HCT116 (cell line): ENCODE measurements at places on chromosomes 1 and 21.

DNA sequence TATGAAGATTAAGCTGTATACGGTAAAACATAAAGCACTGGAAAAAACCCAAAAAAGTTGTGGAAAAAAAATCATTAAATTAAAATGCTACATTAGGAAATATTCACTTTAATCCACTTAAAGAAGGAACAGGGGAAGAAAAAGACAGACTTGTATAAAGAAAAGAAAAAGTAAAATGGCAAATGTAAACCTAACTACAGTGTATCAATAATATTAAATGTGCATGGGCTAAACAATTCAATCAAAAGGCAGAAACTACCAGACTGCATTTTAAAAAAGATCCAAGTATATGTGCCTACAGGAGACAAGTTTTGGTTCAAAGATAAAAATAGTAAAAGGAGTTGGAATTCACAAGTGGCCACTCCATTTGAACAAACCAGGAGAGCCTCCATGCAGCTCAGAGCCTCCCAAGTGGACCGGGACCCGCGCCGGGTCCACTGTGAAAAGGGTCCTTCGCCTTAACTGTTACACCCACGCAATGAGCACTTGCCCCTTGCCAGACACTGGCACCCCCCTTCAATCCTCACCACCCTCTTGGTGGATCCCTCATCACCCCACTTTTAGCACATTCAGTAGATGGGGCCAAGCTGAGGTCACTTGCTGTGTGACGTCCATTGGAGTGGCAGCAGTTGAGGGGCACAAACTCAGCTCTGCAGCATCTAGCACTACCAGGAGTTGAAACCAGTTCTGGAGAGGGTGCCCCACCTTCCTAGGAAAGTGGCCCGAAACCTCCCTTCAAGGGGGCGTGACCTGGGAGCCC is 898 bp downstream of the C1orf174 start:
- DNase-seq: no peak

DNA sequence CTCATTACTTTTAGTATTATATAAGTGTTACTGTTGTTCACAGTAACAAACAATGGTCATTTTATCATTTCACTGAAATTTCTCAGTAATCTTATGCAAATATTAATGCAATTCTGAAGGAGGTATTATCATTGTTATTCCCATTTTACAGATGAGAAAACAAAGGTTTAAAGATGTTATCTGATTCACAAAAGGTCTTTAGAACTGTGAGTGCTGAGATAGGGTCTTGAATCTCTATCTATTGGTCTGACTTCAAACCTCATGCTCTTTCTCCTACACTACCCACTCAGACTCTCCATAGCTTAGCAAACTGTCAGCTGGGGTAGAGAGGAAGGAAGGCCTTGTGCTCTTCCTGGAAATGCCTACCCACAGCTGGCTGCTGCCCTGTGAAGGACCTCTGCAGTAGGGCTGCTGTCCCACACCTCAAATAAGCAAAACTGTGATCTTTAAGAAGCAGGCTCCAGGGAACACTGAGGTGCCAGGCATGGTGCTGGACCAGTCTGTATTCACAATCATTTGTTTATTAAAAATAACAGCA is 6.2 kb upstream of the OSCP1 start:
- DNase-seq: no peak

DNA sequence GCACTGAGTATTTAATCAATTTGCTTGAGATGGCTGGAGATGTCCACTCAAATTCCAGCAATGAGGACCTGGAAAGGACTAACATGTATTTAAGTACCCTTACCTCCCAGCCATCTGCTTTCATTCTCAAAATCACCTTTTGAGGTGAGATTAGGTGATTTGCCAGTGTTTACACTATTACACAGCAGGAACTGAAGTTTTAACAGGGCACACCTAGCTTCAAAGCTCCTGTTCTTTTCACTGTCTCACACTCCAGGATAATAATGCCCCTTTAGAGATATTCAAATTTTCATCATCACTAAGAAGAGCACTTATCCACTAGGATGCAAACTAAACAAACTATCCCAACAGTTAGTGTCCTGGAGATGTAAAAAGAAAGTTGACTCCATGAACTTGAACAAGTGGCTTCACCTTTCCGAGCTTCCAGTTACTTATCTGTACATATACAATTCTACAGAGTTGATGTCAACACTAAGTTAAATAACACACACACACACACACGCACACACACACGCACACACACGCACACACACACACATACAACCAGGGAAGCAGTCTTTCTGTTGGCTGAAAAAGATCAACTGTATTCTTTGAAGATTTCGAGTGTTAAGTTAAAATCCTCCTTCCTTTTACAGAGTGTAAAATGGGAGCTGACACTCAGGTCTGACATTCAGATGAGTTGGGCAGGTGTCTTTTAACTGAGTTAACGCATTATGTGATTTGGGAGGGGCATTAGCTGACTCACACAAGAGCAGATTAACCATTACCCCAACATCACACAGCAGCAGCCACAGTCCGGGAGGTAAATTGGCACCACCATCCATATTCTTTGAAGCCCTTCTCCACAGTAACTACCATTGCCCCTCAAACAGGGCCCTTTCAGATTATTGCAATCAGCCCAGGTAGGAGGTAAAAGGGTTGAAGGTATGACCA is 15.5 kb upstream of the JAK1 start:
- DNase-seq: no peak

DNA sequence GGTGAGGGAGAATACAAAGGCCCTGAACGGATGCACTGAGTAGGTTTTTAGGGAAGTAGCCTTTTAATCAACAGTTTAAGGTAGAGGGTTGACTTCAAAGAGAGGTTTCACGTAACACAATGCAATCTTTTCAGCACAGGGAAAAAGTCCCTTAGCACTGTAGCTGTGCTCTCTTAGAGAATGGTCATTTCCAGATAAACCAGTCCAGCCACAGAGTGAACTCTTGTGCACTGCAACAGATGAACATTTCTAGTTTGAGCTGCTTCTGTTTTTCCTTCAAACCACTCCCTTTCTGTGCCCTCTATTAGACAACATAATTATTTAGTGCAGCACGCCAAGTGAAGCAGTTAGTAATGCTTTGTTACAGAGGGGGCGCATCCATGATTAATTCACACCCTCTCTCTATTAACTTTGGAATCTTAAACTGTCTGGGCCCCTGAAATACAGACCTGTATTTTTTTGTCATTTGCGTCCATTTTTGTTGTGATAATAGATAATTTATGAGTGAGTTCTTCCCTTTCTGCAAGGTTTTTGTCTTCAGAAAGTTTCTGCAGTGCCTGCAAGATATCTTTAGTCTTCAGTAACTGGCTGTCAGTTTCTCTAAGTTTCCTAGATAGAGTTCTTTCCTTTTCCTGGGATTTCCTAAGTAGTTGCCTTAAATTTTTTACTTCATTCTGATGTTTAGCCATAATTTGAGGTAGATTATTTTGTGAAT is 22.9 kb downstream of the LCA5L start:
- no peak for DNase-seq

- DNase-seq: no peak
These were observed 7.5 kb upstream of the PLCH2 start for GRCh38 chr1:2468540-2468939.

GRCh38 chr21:14559102-14559501 is 13.0 kb upstream of the SAMSN1 start:
- no peak for DNase-seq
